Urinary bladder (tissue), 4 donors: ENCODE measurements at places on chromosomes 2 and 18.

GRCh38 chr18:70503060-70503459, 214.2 kb downstream of the SOCS6 start:
- DNase-seq: no peak

GRCh38 chr2:9639000-9639602, 8.3 kb upstream of the YWHAQ start:
- DNase-seq: no peak

GRCh38 chr2:14535156-14535555, 97.4 kb upstream of the LRATD1 start:
- no peak for DNase-seq

- DNase-seq: peak; percentile 66
Observed at GRCh38 chr2:205775097-205775877, 93.0 kb downstream of the NRP2 start.

GRCh38 chr18:63412953-63413352, 9.3 kb downstream of the VPS4B start:
- no peak for DNase-seq

DNA sequence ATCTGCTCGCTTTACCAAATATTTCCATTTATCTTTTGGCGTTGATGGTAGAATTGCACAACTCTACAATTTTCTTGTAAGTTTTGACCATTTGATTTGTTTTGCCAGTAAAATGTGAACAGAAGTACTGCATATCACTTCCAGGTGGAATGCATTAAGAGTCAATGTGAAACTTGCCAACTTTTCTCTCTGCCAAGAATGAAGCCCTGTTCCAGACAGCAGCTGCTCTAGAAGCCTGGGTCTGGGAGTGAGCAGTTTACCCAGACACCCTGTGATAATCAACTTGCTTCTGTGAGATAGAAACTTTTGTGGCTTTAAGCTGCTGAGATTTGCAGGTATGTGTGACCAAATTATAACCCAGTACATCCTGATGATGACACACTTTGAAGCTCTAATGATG, 115.9 kb upstream of the SYT4 start:
- peak; percentile 6 for DNase-seq

DNA sequence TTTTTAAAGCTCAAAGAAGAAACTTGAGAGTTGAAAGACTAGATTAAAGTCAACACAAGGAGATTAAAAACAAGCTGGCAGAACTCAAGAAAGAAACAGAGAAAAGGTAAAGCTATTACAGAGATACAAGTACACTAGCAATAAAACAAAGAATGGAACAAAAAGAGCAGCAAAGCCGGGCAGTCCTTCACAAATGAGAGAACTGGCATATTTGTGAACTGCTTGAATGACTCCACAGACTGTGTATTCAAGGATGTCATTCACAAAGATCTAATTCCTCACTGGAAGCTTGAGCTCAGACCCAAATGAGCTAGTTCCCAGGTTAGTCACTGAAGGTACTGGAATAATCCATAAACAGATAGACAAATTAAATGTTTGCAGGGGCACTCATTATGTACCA, 318.0 kb downstream of the MYCN start:
- DNase-seq: no peak

- no peak for DNase-seq
Observed at GRCh38 chr18:59921384-59921891, 21.6 kb downstream of the PMAIP1 start.

DNA sequence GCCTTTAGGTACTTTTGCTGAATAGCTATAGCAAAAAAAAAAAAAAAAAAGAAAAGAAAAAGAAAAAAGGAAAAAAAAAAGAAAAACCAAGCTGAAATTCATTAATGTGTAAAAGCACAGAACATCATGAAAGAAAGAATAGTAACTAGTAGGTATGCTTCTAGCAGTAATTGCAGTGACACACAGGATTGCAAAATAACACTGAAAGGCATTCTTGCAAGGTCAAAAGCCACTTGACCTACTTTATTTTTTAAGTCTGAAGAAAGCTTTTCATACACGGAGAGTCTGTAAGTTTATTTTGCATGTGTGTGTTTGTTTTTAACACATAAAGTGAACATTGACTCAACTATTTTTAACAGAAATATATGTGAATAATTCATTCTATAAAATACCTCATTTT, 54.4 kb downstream of the DOK6 start:
- DNase-seq: no peak

- DNase-seq: no peak
Observed at GRCh38 chr2:171852366-171852888, 41.6 kb downstream of the SLC25A12 start.

- DNase-seq: no peak
Observed at GRCh38 chr2:202423139-202423538, 47.0 kb downstream of the BMPR2 start.

DNA sequence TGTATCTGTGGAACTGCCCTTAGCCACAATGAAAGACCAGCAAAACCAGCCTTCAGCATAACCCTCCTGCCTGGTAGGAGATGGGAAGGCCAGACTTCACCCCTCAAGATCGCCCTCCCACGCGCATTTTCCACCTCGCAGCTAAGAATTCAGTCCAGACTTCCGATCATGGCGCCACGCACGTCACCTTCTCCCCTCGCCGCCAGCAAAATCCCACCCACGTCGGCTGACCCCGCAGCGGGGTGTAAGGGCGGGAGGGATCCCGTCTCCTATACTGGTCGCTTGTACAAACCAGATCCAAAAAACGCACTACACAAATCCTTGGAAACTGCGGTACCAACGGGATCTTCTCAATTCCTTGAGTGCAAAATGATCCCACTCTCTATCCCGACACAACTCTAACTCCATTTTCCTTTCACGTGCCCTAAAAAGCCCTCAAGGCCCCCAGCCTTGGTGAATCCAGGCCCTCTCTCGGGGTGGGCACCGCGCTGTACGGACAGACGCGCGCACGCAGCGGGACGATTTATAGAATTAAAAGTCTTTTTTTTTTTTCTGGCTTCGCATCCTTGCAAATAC, 1.0 kb upstream of the BMPR2 start:
- no peak for DNase-seq
